ENCODE measurements at places on chromosomes 12 and 14. TPM values are rescaled to one million over a fixed set of nuclear protein-coding genes. Genes with fewer than 3 reads are reported as not detected.

Gene TCL1B
- total RNA-seq = 0.23 TPM

Gene LRRC43
- total RNA-seq = 5.3 TPM

Gene FAM222A
- total RNA-seq = 5.0 TPM

Gene AKAP3
- total RNA-seq = 1.8 TPM

Gene PDZRN4
- 3.4 TPM for total RNA-seq

Gene CMA1
- total RNA-seq = not detected

Gene ADAM20
- total RNA-seq = 3.2 TPM

Gene EIF2B2
- 39.3 TPM for total RNA-seq

Gene MIP
- total RNA-seq = not detected

Gene NR2C1
- total RNA-seq = 45.0 TPM

Gene AKAP5
- total RNA-seq = 4.6 TPM

Gene SMAGP
- 13.8 TPM for total RNA-seq

Gene GLT8D2
- total RNA-seq = 15.2 TPM

Gene KRT82
- not detected for total RNA-seq

Gene LRCOL1
- total RNA-seq = 1.6 TPM

Gene SLC6A12
- total RNA-seq = 15.2 TPM

Gene PMCH
- not detected for total RNA-seq

Gene KLRD1
- 0.47 TPM for total RNA-seq

Gene MYO1H
- 0.53 TPM for total RNA-seq

Gene PAH
- total RNA-seq = 50.6 TPM

Gene TGM1
- 0.29 TPM for total RNA-seq

Gene PPP1R36
- 0.41 TPM for total RNA-seq

Gene CATSPERB
- 0.99 TPM for total RNA-seq

Gene KRT1
- 2.2 TPM for total RNA-seq

Gene MLF2
- total RNA-seq = 86.4 TPM

Gene ERP27
- 14.0 TPM for total RNA-seq

Gene SERPINA12
- not detected for total RNA-seq

Gene LPAR5
- total RNA-seq = 2.2 TPM

Gene COPS7A
- total RNA-seq = 47.0 TPM

Gene P2RX2
- 1.5 TPM for total RNA-seq

Gene GRIN2B
- 4.4 TPM for total RNA-seq

Gene SYT1
- total RNA-seq = 23.6 TPM

Gene CFAP54
- 8.5 TPM for total RNA-seq

Gene DPY19L2
- 47.2 TPM for total RNA-seq

Gene B4GALNT1
- total RNA-seq = 1.3 TPM

Gene DENND5B
- 44.0 TPM for total RNA-seq

Gene PRH1
- total RNA-seq = 67.3 TPM

Gene GPR68
- total RNA-seq = 0.64 TPM

Gene TMEM119
- 29.7 TPM for total RNA-seq

Gene KRR1
- total RNA-seq = 62.0 TPM

Gene RD3L
- total RNA-seq = 0.23 TPM

Gene NOVA1
- total RNA-seq = 14.6 TPM

Gene TAS2R42
- total RNA-seq = not detected

Gene FAM216A
- 8.0 TPM for total RNA-seq

Gene HAL
- total RNA-seq = 1.7 TPM

Gene EML1
- 46.6 TPM for total RNA-seq
